ENCODE measurements at places on chromosomes 7 and 10. TPM values are rescaled to one million over a fixed set of nuclear protein-coding genes. Genes with fewer than 3 reads are reported as not detected.

GRCh38 chr7:123075838-123076467 is 80.5 kb upstream of the TAS2R16 start:
- no peak for DNase-seq
- H3K27ac ChIP-seq: no peak overlapping the region
- H3K4me3 ChIP-seq: no peak overlapping the region
- no peaks in the 10 kb centered on the region for H3K36me3 ChIP-seq

ZNF804B gene
- not detected for total RNA-seq

DNA sequence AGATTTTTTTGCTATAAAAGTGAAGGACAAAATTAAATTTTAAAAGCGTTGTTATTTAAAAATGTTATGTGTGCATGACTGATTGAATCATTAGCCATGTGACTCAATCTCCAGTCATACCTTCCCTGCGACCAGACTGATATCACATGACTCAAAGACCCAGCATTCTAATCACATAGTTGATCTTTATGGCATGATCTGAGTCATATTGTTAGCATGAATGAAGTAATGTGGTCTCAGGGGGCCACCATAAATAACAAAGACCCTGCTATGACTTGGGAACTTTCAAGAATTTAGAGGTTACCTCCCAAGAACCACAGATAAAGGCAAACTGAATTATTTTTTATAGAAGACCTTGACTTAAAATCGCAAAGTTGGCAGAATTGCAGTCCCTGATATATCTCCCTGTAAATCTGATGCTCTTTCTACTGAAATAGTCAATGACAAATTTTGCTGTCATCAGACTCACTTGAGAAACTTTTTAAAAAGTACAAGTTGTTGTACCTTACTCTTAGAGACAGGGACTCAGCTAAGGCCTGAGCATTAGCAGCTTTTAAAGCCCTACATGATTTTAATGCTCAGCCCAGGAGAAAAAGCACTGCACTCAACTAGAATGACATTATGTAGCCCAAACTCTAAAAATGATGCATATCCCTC is 717.3 kb downstream of the XPNPEP1 start:
- no peaks in the 10 kb centered on the region for H3K36me3 ChIP-seq
- no peaks in the 10 kb centered on the region for H3K4me1 ChIP-seq
- no peak for DNase-seq

- H3K4me3 ChIP-seq: peak overlapping the region; percentile 89
- H3K36me3 ChIP-seq: no peaks in the 10 kb centered on the region
- peak; percentile 82 for DNase-seq
- peaks cover 16% of the 10 kb centered on the region for H3K4me1 ChIP-seq
- H3K27me3 ChIP-seq: no peaks in the 10 kb centered on the region
Measured at GRCh38 chr10:91887272-91888076, 21.8 kb downstream of the FGFBP3 start.

DNA sequence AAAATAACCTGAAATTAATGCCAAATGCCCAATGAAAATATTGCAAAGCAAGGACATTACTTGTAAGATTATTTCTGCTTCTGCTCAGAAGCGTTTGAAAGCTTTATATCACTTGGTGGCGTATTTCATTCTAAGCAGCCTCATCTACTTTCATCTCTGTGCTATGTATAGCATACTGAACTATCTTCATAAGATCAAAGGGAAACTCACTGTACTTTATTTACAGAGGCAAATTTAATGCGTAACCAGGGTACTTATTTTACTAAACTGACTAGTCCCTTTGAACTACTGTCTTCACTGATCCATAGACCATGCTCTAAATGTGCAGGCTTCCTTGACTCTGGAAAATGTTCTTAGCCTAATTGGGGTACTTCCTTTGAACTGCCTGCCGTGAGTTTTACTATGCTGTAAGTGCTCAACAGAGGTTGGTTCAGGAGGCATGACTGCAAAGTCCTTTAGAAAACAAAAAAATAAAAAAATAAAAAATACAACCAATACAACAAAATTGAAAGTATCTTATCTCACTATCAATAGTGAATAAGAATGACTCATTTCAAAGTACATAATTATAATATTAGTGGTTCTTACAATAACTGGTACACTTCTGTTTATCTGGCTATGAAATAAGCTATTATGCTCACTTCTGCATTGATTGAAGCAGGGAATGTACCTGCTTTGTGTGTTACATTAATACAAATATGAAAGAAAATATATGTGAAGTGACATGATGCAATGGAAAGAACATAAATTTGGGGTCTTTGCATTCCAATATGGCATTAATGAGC is 41.0 kb upstream of the TSPAN12 start:
- H3K36me3 ChIP-seq: peaks cover 6% of the 10 kb centered on the region
- no peaks in the 10 kb centered on the region for H3K4me1 ChIP-seq
- H3K4me3 ChIP-seq: no peak overlapping the region
- H3K27ac ChIP-seq: no peak overlapping the region
- H3K27me3 ChIP-seq: peaks cover 1% of the 10 kb centered on the region

FAM221A gene
- total RNA-seq: 7.3 TPM

CDK1 gene
- 14.8 TPM for total RNA-seq

TLL2 gene
- 0.41 TPM for total RNA-seq

- no peak overlapping the region for H3K27ac ChIP-seq
- DNase-seq: no peak
Measured at GRCh38 chr7:104795616-104796398, 218.2 kb upstream of the KMT2E start.

TMEM225B gene
- 0.46 TPM for total RNA-seq
